ENCODE measurements at places on chromosomes 6 and 20.

GRCh38 chr6:31472259-31472658, 25.7 kb upstream of the MICB start:
- DNase-seq: no peak

- no peak for DNase-seq
Observed at GRCh38 chr6:158803733-158804143, 15.4 kb downstream of the EZR start.

DNA sequence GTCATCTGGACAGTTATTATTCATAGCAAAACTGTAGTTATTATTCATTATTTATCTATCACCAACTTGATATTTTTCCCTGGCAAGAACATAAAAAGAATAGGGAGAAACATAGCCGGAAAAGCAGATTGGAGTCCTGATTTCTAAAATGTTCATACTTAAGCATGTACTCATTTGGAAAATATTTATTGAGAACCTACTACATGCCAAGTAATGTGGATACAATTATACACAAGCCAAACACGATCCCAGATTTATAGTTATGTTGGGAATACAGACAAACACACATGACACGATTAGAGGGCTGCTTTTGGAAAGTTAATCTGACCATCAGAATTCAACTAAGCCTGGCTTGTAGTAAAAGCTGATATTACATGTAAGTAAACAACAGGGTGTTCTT, 30.7 kb downstream of the ARHGAP18 start:
- DNase-seq: no peak

DNA sequence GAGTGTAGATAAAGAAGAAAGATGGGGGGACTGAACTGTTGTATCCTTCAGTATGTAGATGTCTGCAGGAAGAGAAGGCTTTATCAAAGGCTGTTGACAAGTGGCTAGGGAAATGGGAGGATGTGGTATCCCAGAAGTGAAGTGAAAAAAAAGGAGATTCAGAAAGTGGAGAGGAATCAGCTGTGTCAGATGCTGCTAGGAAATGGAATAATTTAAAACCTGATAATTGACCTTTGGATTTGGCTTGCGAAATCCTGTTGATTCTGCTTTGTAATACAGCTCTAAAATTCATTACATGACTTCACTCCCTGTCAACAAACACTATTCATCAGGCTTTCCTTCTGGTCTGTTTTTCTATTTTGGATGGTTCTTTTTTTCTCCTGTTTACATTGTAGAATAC, 41.7 kb downstream of the PHF3 start:
- DNase-seq: no peak

DNA sequence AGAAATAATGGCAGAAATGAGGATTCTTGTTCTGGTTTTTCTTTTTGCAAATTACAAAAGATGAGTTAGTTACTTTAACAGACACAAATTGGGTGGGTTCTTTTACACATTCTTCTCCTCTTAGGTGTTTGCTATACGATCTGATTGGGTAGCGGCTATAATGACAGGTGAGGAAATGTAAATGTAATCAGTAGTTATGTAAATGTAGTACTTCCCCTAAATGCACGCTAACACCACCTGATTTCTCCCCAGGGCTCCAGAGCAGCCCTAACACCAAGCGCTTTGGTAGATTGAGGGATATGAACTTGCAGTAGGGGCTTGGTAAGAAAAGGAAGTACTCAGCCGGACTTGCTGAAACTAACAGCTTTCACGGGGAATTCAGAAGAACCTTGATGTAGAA, 499.4 kb upstream of the NOX3 start:
- no peak for DNase-seq

DNA sequence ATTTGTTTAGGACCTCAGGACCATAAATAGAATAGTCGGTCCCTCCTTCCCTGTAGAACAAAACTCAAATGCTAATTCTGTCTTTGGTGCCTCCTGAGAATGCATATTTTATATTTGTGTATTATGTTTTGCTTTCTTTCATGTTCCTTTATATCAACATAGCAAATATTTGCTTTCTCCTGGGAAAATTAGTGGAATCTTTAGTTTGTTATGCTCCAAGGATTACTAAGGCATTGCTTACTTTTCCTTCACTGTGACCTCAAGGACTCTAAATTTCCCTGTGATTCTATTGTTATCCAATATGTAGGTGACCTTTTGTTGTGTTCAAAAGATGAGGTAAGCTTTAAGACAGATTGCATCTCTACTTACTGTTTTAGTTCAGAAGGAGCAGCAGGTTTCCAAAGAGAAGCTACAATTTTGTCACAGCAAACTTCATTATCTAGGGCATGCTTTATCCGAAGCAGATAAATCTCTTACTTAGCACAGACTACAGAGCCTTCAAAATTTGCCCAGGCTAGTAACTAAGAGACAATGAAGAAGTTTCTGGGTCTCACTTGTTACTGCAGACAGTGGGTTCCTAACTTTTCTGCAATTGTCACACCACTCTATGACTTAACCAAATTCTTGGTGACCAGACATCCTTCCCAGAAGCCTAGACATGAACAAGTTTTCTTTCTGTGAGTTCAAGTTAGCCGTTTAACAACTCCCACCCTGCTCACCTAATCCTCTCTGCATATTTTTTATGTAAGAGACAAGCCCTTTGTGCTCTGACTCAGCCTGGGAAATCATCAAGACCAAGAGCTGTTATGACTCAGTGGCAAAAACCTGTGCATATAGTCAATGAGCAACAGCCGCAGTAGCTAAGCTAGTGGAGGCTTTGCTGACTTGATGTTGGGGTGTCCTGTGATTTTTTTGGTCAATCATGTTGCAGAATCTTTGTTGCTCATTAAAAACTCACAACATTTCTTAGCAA, 378.8 kb downstream of the QKI start:
- no peak for DNase-seq

DNA sequence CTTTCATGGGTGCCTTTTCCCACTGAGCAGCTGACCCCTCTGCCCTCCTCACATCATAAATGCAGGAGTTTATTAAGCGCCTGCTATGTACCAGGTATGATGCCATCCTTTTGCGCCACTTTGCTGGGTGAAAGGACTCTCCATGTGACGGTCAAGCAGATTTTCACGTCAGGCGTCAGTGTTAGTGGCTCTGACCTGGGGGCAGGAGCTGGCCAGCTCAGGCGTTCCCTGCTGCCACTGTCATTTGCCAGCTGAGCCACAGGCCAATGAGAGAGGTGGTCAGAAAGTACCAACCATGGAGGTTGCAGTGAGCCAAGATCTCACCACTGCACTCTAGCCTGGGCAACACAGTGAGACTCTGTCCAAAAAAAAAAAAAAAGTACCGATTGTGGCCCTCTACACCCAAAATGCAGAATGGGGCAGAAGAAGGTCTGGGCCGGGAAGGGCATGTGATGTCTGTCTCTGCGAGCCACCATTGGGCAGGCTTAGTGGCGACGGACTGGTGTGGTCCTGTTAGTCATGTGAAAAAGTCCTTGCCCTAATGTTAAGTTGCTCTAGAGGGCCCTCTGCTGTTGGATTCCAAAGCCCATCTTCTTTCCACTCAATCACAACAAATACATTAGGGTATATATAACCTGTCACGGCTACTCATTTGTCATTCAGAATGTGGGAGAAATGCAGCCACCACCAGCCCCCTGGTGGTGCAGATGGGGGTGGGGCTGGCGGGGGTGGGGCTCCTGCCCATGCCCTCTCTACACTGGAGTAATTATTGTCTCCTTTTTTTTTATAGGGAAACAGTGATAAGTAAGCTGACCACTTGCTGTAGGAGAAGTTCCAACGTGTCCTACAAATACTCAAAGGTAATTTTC, 18.4 kb upstream of the SLC22A1 start:
- DNase-seq: no peak

- no peak for DNase-seq
Observed at GRCh38 chr20:15476186-15476585, 1097.1 kb downstream of the KIF16B start.

GRCh38 chr20:62978561-62978943, 26.0 kb downstream of the SLC17A9 start:
- DNase-seq: no peak

GRCh38 chr20:30419466-30419865, 838.0 kb upstream of the DEFB115 start:
- no peak for DNase-seq

GRCh38 chr20:23240519-23240918, 110.1 kb upstream of the NXT1 start:
- DNase-seq: no peak

- DNase-seq: no peak
Observed at GRCh38 chr20:63890201-63890576, 4.7 kb upstream of the DNAJC5 start.

Measured in mesenteric fat pad (tissue), 1 donor.